ENCODE measurements at places on chromosomes 2 and 18.
A peak's percentile ranks its signal among the peaks of the same experiment; 100 is the strongest.

- no peak for DNase-seq
Observed at GRCh38 chr18:13035249-13035914, 44.2 kb downstream of the CEP192 start.

DNA sequence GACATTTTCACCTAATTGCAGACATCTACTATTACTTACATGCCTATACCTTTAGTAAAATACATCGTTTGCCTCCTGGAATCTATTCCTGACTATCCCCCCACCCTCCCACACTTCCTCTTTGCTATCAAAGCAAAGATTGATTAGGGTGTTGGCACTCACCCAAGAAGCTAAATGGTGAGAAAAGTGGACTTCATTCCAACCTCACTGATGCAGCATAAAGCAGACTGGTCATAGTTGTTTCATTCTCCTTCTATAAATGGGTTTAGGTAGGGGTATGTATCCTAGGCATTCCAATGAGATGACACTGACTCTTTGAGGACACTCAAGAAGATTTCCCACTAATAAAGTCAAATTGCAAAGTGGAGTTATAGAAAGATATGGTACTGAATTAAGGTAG is 97.4 kb downstream of the LRP1B start:
- no peak for DNase-seq

GRCh38 chr2:218870984-218871344 is 9.7 kb upstream of the WNT10A start:
- peak; percentile 15 for DNase-seq

DNA sequence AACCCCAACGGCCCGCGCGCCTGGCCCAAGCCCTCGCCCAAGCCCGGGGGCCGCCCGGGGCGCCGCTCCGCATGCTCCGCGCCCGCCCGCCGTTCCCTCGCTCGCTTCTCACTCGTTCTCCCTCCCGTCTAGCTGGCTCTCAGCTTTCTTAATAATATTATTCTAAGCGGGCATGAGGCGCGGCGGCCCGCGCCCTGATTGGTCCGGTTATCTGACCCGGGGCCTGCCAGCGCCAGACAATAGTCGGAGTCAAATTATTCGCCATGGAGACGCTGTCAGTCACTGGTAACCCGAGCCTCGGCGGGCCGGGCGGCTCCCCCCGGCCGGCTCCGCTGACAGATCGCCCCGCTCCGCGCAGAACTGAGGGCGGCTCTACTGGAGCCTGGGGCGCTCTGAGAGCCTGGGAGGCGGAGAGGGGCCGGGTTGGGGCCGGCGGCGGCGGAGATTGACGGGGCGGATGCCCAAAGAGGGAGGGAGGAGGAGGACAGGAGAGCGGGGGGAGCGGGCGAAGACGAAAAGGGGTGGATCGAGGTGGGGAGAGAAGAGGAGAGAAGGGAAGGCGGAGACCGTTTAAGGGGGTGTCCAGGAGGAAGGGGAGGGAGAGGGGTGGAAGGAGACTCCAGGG is at the start of gene SIX2:
SIX2 (minus strand) TSS at position 150 of the 625 bp plus-strand sequence. CDS start 342 bp downstream, outside the sequence.
- no peak for DNase-seq

GRCh38 chr2:177395351-177396065 is 2.9 kb downstream of the AGPS start:
- DNase-seq: no peak

- no peak for DNase-seq
Observed at GRCh38 chr18:2169656-2170055, 401.6 kb downstream of the METTL4 start.

- no peak for DNase-seq
Observed at GRCh38 chr18:58882044-58882443, 17.4 kb downstream of the ZNF532 start.

DNA sequence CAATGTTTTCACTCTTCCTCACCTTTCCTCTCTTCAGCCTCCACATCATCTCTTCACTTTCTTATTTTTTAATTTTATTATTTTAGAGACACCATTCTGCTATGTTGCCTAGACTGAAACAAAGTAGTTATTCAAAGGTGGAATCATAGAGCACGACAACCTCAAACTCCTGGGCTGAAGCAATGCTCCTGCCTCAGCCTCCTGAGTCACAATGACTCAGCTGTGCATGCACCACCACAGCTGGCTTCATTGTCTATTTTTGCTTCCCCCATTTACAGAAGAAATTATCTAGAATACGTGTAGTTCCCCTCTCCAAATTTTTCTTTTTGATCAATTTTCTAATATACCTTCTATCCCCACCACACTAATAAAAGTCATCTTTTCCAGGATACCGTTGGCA is 911.5 kb upstream of the SOX11 start:
- no peak for DNase-seq

DNA sequence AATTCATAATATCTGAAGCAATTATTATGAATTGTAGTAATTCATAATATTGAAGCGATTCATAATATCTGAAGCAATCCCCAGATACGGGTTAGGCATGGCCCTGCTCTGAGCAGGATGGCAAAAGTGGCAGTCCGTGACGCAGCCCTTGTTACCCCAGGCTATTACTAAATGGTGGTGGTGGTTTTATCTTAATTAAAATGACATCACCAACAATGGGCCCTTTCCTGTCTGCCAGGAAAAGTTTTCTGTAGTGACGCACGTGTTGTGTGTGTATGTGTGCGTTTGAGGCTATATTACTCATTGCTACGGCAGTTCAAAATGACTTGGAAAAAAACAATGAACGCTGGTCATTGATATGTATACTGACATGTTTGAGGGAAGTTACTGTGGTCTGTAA is 10.6 kb upstream of the MOCOS start:
- no peak for DNase-seq

DNA sequence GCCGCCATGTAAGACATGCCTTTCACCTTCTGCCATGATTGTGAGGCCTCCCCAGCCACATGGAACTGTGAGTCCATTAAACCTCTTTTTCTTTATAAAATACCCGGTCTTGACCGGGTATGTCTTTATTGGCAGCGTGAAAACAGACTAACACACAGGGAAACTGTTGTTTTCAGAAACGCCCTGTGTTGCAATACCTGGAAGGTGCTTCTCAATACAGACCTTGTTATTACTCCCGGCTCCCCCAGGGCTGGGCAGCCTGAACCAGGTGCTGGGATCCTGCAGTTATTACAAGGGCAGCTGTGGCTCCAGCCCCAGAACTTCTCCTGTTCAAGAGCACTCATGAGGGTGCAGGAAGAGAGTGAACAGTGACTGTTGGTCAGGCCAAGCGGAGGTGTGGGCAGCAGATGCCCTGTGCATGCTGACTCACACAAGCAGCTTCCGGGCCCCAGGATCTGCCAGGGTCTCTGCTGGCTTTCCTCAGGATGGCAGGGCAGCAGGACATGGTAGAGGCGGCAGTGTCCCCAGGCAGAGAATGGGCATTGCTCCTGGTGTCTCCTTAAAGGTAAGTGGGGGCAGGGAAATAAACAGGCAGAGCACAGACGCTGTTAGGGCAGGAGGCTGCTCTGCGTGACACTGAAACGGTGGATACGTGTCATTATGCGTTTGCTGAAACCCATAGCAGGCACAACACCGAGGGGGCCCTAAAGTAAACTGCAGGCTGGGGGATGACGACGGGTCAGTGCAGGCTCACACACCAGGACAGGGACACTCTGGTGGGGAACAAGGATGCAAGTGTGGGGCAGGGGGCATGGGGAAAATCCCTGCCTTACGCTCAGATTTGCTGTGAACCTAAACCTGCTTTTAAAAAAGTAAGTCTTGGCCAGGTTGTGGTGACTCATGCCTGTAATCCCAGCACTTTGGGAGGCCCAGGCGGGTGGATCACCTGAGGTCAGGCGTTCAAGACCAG is 89.1 kb downstream of the NDUFA10 start:
- no peak for DNase-seq

- DNase-seq: no peak
Observed at GRCh38 chr2:83168377-83168776, 1290.7 kb downstream of the SUCLG1 start.

DNA sequence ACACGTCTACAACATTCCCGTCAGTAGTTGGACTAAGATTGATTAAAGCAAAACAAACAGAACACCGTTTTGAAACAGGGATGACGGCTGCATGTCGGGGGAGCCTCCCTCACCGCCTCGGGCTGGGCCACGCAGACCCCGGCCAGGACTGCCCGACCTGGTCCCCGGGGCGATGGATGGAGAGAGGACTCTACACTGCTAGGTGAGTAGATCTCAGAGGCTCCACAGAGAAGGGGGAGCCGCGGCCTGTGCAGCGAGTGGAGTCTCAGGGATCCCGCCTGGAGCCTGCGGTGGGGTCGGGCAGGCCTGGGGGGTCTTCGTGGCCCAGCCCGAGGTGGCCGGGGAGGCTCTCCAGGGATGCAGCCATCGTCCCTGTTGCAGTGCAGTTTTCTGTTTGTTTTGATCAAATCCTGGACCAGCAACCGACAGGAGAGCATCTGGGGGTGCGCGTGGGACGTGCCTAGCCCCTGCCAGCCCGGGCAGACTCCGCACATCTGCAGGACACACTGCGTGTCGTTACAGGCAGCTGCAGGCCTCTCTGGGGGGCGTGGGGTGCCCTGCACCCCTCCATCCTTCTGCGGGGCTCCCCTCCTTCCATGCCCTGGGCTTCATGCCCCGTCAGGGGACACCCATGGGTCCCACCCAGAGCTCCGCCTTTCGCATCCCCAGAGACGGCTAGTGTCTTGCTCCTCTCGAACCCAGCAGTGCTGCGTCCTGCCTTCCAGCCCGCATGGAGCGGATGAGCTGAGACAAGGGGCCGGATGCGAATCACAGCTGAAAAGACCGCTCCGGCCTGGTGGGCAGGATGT is 143.6 kb downstream of the RTP5 start:
- no peak for DNase-seq

DNA sequence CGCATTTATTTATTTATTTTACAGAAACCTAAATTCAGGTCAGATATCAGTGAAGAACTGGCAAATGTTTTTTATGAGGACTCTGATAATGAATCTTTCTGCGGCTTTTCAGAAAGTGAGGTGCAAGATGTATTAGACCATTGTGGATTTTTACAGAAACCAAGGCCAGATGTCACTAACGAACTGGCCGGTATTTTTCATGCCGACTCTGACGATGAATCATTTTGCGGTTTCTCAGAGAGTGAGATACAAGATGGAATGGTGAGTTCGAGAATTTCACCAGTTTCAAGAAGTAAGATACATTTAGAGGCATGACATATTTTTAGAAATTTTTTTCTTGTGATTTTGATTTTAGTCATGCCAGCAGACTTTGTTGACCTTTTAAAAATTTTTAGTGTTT is 4.6 kb downstream of the CDCA7 start:
- DNase-seq: no peak

All from hypothalamus (tissue), 51 donors.